ENCODE measurements at places on chromosomes 11 and 22.

GRCh38 chr11:76455931-76456330, 11.1 kb downstream of the EMSY start:
- DNase-seq, result no peak

- DNase-seq, result no peak
Observed at GRCh38 chr11:131476266-131476665, 105.9 kb downstream of the NTM start.

GRCh38 chr11:2796091-2796490, 89.5 kb downstream of the CDKN1C start:
- DNase-seq, result no peak

DNA sequence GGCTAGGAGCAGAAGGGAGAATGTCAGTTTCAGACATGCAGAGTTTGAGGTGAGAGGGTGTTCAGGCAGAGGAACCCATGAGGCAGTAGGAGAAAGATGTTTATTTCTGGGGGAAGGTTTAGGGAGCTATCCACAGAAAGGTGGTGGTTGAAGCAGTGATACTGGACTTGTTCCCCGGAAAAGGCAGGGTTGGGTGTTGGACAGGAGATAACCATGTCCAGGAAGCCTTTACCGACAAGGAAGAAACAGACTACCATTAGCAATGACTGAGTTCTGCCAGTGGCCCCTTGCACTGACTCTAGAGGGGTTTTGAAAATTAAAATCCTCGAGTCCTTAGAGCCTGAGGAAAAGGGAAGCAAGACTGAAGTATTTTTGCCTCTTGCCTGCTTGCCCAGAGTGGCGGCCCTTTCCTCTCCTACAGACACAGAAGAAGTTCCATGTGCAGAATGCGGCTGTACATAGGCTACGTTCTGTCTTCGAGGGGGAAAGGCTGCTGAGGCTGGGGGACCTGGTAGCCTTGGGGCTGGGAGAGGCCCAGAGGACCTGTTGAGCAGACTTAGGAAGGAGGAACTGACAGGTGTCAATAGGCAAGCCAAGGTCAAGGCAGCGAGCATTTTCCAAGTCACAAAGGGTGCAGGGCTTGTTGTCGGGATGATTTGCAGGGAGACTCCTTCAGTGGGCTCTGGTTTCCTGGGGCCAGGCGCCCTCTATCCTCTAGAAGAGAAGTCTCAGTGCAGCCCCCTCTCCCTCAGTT, 146.7 kb downstream of the LDLRAD3 start:
- DNase-seq, result no peak

GRCh38 chr11:46471943-46472661, 80.5 kb upstream of the CHRM4 start:
- DNase-seq, result no peak
